Eye (tissue), 1 donor: ENCODE measurements at places on chromosomes 13 and 19.
A peak's percentile ranks its signal among the peaks of the same experiment; 100 is the strongest.

DNA sequence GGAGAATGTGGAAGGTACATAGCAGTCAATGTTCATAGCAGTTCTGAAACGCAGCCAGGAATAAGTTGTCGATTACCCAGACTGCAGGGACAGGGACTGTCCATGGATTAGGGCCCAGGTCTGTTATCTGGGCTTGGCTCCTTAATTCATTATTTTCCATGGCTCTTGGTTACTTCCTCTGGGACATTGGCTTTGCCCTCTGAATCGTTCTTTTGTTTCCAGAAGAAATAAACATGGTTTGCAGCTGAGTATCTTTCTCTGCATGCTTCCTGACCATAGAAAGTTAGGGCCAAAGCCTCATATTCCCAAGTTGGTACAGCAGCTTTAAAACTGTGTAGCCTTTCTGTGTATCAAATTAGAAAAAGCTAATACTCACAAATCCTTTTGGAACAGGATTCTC, 121.7 kb upstream of the MAB21L1 start:
- DNase-seq = peak; percentile 13

GRCh38 chr19:6425732-6426620, 1.4 kb upstream of the KHSRP start:
- peak; percentile 20 for DNase-seq

DNA sequence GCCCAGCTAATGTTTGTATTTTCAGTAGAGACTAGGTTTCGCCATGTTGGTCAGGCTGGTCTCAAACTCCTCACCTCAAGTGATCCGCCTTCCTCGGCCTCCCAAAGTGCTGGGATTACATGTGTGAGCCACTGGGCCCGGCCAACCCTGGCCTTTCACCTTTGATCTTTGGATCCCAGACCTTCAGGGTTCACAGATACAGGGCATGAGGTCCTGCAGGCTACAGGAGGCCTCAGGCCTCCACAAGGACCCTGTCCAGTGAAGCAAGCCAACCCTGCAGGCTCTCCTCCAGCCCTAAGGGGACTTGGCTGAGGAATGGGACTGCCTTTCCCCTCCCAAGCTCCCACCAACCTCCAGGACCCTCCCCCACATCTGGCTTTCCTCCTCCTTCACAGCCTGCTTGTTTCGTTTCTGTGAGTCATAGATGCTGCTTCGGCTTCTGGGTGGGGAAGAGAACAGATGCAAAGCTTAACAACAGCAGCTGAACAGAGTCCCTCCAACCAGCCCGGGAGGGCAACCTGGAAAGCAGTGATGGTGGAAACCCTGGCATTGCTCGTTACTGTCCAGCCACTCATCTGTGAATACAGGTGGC, 11.8 kb downstream of the ARHGEF18 start:
- no peak for DNase-seq

DNA sequence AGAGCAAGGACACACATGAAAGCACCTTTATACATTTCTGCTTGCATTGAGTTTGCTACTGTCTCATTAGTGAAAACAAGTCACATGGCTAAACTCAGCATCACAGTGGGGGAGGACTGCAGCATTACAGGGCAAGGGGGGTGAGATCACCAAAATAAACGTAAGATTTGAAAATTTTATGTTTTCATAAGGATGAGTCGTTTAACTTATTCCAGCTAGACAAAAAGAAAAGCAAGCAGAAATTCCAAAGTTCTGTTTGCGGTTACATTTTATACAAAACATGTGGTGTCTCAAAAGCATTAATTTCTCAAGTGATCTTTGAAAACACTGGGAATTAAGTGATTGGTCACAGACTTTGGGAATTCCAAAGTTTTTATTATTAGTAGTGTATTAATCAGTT, 261.4 kb upstream of the RXFP2 start:
- DNase-seq = peak; percentile 38

DNA sequence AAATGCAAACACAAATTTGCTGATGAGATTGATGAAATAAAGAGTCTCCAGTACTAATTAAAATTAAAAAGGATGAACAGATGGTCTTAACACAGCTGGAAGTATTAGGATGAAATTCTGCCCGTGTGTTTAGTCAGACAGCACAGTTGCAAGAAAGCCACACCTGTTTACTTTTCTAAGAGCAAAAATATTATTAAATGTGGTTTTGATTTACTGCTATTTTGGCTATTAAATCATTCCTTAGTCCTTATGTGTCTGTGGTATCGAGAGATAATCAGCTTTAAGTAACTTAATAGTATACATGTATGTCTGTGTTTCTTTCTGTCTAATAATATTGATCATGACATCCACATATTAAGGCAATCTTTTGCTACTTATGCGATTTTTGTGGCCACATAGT, 494.9 kb downstream of the GPC6 start:
- DNase-seq = no peak

DNA sequence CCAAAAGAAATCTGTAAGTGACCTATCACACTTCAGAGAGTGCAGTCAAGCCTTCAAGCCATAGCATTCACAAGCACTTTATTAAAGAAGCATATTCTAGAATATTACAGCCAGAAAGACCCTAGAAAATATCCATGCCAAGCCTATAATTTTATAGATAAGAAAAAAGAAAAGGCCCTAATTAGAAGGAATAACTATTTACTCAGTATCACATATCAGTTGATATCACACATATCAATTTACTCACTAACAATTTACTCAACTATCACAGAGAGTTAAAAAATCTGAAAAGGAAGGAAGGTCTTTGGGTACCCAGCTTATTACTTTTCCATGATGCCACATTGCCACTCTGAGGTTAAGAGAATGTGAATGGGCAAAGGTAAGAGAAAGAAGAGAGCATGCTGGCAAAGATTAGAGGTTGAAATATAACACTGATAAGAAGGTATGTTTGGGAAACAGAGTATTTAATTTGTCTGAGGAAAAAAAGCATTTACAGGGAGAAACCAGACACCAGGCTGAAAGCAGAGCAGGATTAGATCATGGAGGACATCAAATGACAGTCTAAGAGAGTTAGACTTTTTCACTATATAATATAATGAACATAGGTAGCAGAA, 186.2 kb downstream of the VWA8 start:
- no peak for DNase-seq

- no peak for DNase-seq
These were observed 27.5 kb upstream of the OBI1 start for GRCh38 chr13:78686461-78686860.

DNA sequence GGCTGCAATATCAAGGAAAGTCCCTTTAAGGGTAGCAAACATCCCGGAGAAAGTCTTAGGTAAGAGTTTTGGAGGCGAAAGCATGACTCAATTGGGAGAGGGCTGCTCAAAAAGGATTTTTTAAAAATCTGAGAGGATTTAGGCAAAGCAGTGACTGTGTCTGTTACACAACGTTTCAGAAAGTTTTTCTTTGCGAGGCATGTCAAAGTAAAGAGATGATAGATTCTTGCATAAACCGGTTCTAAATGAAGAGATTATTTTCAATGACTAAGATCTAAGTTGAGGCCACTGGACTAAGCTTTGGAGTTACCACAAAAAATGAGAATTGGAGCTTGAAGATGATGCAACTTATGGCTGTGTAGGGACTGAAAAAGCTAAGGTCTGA, 43.7 kb upstream of the ENOX1 start:
- no peak for DNase-seq

DNA sequence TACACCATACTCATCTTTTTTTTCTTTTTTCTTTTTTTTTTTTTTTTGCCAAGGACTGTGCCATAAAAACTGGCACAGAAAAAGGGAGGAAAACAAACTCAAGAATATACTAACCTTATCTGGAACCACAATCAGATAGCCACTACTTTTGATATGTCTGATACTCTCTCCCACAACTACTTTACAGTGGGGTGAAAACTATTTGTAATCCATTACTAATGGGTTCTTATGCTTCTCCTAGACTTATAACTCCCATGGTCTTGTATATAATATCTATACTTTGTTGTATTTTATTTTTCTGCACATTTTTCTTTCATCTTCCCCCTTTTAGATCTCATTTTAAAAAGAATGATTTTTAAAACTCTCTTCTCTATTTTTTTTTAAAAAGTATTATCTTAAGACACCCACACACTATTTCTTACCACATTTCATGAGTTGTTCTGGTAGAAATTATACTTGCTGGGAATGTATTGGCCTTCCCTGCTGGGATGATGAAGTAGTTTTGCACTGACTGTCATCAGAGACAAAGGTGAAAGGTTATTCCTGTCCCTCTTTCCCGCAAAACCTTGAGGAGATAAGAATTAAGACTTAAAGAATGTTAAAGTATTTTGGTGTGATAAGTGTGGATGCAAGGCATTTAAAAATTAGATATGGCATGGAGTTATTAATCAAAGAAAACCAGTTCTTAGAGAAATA, 146.7 kb upstream of the KLF12 start:
- no peak for DNase-seq

GRCh38 chr13:78078168-78078567, 159.5 kb upstream of the EDNRB start:
- no peak for DNase-seq

DNA sequence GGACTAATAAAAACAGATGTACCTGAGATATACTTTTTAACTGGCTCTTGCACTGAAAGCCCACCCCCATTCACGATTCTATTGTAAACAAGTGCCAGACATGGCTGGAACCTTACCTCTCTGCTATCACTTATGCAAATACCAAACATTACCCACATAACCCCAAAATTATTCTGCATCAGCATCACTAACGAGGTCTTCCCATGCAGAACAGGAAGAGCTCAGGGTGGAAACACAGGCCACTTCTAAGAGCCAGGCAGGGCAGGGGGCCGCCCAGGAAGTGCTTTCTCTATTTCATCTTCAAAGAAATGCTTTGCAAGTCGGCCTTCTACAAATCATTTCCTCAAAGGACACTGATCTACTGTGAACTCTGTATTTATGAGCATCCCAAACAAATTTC, 7.3 kb downstream of the IRS2 start:
- DNase-seq = no peak
